Hematopoietic multipotent progenitor cell treated with erythropoietin and hydrocortisone succinate and interleukin-3 and kit ligand, for 17 days (in vitro differentiated cells): ENCODE measurements at places on chromosomes 7 and 10.

DNA sequence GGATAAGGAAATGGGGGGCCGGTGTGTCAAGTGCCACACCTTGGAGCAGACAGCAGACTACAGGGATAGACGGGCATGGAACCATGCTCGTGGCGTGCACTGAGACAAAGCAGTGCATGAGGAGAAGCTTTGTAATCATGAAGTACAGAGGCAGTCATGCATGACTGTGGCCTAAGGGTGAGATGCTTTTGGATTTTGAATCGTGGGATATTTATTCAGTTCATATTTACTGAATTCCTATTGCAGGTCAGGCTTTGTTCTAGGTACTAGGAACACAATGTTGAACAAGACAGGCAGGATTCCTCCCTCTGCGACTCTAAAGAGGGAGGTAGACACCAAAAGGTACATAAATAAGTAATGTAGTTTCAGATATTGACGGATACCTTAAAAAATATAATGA is 597.6 kb downstream of the PARD3 start:
- no peak for DNase-seq

DNA sequence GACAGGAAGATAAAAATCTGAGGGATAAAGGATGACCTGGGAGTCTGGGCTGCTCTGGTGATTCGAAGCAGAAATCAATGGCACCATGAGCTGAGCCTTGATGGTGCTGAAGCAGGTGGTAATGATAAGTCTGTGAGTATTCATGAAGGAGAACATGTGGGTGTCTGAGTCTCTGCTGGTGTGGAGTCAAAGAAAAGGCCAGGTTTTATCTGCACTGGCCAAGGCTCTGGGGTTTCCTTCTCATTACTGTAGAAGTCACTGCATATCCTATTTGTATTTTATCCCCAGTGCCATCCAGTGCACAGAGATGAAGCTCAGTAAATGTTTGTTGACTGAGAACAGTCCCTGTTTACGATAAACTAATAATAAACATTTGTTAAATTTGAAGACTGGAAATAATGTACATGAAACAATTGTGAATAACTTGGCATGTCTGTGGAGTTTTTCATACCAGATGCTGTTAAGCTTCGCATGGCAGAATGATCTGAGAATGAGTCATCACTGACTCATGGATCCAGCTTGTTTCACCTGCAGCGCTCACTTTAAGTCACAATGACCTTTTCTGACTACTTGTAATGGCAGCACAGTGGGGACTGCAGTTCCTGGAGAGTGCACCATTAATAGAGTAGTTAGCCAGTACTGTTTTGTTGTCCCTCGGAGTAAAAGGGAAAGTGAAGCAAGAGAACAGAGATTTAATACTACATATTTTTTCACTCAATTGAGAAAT is 538.5 kb downstream of the HTR7 start:
- DNase-seq = no peak

- DNase-seq = no peak
These were observed 506.5 kb upstream of the SEMA3D start for GRCh38 chr7:85693326-85693725.

- no peak for DNase-seq
These were observed 122.5 kb downstream of the FRMD4A start for GRCh38 chr10:14208231-14208630.

DNA sequence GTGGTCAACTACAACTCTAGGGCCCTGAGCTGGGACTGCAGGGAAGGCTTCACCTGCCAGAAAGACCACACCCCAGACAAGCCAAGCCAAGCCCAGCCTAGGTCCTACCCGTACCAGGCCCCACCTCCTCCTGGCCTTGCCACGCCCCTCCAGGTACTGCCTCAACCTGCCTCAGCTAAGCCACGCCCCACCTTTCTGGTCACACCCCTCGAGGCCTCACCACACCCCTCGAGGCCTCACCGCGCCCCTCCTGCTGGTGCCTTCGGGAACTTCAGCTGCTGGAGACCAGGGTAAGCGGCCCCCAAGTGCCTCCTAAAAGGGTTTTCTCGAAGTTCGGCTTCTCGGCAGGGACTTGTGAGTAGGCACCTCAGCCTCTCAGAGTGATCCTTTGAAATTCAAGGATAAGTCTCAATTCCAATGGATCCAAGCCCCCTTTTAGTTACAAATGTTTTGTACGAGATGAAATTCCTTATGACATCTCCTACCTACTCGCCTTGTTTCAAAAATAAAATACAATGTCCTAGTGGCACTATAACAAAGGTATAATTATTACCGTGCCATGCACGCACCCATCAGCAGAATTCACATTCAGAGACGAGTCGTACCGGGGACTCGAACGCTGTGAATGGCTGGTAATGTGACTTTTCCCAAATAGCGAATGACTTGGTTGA is 171.2 kb downstream of the ARHGAP21 start:
- peak; percentile 54 for DNase-seq

- no peak for DNase-seq
These were observed 161.5 kb upstream of the PRKCQ start for GRCh38 chr10:6741541-6741941.

GRCh38 chr10:110547139-110547761 is 20.2 kb upstream of the SMC3 start:
- DNase-seq = peak; percentile 71

DNA sequence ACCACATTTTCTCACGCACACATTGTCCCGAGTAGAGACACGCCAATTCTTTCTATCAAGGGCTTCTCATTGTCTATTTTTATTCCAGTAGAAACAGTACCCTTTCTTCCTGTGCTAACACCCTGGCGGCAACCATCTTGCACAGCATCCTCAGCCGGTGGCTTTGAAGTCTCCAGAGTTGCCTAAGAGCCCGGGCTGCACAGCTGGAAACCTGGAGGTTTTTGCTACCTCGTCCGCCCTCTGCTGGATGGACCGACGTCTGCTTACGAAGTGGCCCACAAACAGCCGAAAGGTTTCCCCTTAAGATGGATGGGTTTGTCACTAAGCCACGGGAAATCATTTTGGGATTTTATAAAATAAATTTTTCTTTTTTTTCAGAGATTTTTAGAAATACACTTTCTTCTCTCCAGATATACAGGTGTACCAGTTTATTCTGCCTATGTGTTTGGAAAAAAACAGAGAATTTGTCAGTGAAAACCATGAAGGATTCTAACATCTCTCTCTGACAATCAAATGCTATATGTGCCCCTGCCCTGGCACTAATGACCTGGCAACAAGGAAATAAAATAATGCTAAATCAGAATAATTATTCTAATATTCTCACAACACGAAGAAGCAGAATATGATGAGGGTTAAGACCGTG is 81.8 kb upstream of the FAM204A start:
- peak; percentile 8 for DNase-seq

DNA sequence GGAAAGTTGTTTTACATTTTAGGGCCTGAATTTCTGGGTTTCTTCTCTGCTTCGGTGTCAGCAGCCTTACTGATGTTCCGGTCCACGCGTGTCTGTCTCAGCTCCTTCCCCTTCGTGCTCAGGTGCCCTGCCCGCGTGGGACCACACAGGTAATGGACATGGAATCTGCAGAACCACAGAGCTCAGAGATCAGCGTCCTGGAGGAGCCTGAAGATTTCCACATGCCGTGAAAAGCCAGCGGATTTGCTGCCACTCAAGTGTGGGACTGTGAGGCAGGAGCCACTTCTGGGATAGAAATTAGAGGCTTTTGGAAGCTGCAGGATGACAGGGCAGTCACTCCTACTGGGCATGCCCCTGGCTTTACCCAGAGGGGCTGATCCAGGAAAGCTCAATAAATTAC is 666.1 kb upstream of the FOXK1 start:
- no peak for DNase-seq

DNA sequence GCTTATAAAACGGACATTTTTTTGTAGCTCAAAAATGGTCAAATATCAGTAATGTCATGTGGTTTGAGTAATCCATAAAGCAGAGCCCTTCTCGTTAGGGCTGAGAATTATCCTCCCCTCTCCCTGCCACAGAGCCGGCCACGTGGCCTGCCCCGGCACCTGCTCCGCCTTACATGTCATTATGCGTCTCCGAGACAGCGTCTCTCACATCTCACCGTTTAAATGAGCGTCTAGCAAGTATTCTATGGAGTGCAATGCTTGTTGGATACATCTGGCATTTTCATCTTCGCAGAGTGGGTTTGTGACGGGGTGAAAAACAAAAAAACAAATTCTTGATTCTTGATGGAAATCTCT is 86.1 kb downstream of the CUX1 start:
- DNase-seq = no peak

DNA sequence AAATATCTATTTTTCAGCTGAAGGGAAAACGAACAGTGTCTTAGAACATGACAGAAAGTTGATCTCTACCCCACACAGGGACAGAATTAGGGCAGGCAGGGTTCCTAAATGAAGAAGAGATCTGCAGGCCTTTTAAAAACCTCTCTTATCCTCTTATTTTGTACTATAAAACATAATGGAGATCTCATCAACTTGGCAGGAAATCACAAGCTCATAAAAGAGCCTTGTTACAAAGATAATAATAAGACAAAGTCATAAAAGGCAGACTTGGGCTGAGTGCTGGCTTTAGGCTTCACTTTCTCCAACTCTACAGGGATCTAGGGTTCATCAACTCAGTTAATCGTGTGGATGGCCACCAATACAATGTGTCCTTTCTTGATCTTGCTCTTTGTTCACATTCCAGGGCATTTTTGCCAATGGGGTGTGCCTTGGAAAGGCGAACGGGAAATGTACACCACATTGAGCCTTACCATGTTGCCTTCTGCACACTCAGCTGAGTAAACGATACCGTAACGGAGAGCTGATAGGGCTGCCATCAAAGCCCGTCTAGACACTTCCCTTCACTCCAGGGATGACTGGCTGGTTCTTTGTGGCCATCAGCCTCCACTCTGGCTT is 7.1 kb upstream of the TEX36 start:
- DNase-seq = no peak

DNA sequence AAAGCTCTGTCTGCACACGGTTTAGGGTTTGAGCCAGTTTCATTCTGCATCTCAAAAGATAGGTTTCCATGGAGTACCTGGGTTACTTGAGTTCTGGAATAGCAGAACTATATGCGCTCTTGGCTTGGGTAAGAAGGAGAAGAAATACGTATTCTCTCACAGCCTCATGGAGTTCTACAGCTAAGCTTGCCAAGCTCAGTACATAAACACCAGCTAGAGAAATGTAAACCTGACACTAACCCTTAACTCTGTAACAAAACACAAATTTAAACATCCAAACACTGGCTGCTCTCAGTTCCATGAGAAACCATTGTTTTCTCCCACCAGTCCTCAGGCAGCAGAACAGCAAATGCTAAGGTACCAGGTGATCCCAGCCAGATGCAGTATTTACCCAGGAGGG is 557.2 kb downstream of the INHBA start:
- no peak for DNase-seq

DNA sequence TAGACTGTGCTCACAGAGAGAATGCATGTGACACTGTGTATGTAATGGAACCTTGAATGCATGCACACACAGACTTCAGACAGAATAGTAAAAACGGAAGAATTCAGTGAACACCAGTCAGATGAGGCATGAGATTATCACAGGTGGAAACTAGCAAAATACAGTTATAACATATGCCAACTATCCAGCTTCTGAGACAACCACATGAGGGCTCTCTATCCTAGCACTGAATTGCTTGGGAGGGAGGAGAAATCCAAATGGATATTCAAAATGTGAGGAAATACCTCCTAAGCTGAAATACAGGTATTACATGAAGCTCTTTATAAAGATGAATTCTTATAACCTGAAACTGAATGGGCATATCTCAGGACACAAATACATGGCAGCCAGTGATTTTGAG is 30.6 kb downstream of the GARS1 start:
- DNase-seq = no peak

DNA sequence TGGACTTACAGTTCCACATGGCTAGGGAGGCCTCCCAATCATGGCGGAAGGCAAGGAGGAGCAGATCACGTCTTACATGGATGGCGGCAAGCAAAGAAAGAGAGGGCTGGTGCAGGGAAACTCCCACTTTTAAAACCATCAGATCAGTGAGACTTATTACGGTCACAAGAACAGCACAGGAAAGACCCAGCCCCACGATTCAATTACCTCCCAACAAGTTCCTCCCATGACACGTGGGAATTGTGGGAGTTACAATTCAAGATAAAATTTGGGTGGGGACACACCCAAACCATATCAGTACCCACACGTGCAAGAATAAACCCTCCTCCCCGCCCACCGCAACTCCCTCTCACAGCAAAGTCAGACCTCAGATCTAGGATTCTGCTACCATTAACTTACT is 4.5 kb upstream of the AIFM2 start:
- DNase-seq = peak; percentile 54

DNA sequence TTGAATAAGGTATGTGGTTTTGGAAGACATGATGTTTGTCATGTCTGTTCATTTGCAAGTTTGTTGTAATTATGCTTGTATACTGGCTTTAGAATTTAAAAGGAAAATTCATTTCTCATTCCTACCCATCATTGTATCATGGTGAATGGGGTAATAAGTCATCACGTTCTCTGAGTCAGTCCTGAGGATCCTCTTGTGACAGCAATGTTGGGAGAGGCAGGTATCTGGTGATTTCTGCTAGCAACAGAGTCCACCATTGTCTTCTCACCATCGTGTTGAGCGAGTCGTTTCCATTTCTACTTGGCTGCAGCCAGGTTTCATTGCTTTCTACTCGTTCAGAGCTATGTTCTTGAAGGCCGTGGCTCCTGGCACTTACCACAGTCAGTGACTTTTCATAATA is 16.3 kb downstream of the CUL1 start:
- DNase-seq = no peak

DNA sequence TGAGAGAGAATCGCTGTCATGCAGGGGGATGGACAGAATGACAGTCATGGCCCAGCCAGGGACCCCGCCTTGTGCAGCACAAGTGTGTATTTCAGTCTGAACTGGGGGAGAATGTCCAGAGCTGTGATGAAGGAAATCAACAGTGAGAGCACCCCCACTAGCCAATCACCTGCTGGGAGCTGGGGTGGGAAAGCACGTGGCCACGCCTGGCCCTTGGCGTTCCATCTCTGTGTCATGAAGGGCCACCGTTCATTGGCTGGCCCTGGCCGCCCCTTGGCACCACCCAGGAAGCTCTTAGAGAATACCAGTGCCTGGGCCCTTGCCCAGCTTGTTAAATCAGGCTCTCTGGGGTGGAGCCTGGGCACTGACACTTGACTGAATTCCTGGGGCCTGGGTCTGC is 22.8 kb downstream of the GRID1 start:
- DNase-seq = no peak
